ENCODE measurements at places on chromosomes 5 and 9.

DNA sequence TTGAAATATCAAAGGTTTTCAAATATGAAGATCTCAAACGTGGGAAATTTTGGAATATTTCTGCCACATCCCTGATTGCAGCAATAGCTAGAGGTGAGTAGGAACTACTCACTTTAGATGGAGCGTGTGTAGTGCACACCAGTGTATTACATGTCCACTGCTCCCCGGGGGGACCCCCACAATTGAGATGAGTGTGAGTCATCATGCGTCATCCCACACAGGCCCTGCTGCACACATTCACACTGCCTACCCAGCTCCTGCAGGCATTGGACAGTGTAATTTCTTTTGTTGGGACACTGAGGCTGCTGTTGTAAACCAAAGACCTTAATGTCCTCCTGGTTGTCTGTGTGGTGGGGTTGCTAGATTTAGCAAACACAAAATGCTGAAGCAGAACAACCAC is 280.0 kb downstream of the GAS1 start:
- no peak for DNase-seq

DNA sequence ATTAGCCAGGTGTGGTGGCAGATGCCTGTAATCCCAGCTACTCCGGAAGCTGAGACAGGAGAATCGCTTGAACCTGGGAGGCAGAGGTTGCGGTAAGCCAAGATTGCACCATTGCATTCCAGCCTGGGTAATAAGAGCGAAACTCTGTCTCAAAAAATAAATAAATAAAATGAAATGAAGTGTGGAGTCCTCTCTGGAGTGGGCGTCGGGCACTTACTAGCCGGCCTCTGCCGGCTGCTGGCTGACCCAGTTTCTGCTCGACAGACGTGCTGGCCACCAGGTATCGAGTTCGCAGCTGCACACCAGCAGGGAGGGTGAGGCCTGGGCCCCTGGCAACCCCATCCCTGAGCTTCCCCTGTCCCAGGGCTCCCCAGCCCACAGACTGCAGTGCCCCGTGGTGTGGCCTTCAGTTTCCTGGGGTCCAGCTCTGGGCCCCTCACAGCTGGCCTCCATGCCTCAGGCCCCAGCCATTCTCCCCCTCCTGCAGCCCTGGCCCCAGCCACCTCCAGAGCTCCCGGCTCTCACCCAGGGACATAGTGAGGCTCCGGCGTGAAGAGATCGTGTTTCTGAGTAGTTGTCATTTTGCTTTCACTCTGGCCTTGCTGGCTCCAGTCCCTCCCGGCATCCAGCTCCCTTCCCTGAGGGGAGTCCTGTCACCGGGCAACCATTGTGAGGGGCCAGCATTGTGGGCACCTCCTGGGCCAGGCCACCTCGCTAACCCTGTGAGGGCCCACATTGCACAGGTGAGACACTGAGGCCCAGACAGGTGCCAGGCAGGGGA is 3.8 kb upstream of the STPG3 start:
- no peak for DNase-seq

DNA sequence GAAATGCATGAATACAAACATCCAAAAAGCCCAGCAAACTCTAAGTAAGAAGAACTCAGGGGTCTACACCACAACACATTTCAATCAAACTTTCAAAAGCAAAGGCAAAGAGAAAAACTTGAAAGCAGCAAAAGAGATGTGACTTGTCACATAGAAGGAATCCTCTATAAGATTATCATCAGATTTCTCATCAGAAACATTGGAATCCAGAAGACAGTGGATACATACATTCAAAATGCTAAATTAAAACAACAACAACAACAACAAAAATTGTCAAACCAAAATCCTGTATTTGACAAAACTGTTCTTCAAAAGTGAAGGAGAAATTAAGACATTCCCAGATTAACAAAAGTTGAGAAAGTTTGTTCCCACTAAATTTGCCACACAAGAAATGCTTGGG is 362.7 kb downstream of the ZNF608 start:
- DNase-seq: no peak

- no peak for DNase-seq
Observed at GRCh38 chr9:92599938-92600461, 64.2 kb upstream of the ECM2 start.

GRCh38 chr9:72563806-72564205 is 42.4 kb downstream of the TMC1 start:
- no peak for DNase-seq

GRCh38 chr9:87547671-87548081 is 50.0 kb downstream of the DAPK1 start:
- DNase-seq: no peak

GRCh38 chr5:16808021-16808420 is 128.1 kb downstream of the MYO10 start:
- DNase-seq: no peak

GRCh38 chr5:179393078-179393477 is 47.8 kb upstream of the ADAMTS2 start:
- DNase-seq: no peak

DNA sequence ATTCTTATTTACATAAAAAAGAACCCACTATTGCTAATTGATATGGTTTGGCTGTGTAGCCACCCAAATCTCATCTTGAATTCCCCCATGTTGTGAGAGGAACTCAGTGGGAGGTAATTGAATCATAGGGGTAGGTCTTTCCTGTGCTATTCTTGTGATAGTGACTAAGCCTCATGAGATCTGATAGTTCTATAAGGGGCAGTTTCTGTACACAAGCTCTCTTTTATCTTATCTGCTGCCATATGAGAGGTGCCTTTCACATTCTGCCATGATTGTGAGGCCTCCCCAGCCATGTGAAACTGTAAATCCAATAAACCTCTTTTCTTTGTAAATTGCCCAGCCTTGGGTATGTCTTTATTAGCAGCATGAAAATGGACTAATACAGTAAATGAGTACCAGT is 58.2 kb upstream of the PRR16 start:
- no peak for DNase-seq

DNA sequence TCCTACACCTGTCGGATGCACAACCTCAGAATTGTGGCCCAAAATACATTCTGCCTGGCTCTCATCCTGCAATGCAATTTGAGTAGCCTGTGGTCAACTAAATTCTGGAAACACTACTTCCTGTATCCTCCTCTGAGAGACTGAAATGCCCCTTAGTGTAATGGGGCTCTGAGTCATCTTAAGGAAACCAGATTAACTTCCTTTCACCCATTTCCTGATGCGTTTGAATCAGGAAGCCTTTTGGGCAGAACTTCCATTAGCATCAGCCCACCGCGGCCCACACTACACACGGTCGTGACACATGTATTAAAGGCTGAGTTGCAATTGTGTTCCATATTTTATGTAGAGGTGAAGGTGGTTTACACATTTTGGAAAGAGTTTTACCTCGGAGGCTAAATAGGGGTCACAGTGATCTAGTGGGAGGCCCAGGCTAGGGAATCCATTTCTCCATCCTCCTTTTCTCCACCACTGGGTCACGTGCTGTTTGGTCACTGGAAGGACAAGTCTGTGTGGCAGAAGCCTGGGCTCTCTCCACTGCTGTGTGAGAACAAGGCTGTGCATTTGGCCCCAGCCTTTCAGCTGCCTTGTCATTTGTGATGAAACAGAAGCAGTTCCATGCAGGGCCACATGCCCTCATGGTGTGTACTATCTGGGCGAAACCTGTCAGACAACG is 55.9 kb downstream of the DAP start:
- no peak for DNase-seq

- DNase-seq: no peak
Observed at GRCh38 chr5:90381213-90381929, 28.2 kb downstream of the CETN3 start.

- DNase-seq: no peak
Observed at GRCh38 chr5:64671678-64672077, 18.6 kb upstream of the SHISAL2B start.

DNA sequence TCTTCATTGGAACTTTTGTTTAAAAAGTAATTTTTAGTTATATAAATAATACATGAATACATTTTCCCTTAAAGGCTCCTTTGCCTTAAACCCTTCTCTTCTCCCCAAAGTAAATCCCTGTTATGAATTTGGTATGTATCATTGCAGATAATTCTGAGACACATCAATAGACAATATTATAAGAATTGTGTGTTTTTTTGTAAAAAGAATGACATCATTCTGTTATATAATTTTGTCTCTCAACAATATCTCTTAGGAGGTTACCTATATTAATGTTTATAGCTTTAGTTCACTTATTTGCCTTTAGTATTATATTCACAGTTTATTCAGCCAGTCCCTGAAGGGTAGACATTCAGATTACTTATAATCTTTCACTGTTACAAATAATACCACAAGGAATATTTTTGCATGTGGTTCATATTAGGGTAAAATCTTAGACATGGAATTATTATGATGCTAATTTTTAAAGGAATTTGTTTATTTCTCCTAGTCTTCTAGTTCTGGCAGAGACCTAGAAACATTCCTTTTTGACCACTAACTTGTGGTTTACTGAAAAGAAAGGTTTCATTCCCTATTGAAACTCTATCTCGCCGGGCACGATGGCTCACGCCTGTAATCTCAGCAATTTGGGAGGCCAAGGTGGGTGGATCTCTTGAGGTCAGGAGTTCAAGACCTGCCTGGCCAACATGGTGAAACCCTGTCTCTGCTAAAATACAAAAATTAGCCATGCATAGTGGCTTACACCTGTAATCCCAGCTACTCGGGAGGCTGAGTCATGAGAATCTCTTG is 105.6 kb downstream of the KCTD16 start:
- no peak for DNase-seq

GRCh38 chr5:35059251-35059650 is 11.5 kb upstream of the AGXT2 start:
- no peak for DNase-seq

- no peak for DNase-seq
Observed at GRCh38 chr5:173895401-173896165, 7.4 kb downstream of the CPEB4 start.

DNA sequence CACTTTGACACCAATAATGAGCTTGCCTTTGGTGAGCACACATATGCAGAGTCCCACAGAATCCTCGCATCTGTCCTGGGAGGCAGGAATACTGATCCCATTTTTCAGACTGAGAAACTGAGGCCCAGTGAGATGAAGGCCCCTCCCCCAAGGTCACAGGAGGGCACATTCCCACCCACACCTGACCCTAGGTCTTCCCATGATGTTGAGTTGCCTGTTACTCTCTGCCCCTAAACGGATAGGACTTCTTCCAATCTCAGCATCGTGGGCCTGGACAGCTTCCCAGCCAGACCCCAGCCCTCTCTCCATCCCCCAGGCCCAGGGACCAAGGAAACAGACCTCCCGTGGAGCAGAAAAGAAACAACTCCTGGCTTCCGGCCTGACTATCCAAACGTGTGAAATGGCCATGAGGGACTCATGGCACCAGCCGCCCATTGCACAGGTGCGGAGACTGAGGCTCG is 877 bp downstream of the SH3GLB2 start:
- no peak for DNase-seq

DNA sequence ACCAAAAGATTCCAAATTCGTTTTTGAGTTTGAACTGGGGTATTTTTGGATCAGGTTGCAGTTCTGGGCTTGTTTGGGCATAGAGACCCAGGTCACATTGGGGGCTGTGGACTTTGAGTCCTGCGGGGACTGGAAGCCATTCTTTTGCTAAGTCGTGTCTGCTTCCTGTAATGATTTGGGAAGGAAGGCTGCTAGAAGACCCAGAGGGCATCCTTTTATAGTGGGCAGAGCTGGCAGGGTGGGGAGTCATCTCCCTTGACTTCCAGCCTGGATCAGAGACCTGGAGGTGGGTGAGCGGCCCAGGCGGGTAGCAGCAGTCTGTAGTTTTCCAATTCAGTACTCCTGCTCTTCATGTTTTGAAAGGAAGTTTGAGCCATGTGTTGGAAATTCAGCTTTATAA is 11.3 kb downstream of the ZNF618 start:
- no peak for DNase-seq

DNA sequence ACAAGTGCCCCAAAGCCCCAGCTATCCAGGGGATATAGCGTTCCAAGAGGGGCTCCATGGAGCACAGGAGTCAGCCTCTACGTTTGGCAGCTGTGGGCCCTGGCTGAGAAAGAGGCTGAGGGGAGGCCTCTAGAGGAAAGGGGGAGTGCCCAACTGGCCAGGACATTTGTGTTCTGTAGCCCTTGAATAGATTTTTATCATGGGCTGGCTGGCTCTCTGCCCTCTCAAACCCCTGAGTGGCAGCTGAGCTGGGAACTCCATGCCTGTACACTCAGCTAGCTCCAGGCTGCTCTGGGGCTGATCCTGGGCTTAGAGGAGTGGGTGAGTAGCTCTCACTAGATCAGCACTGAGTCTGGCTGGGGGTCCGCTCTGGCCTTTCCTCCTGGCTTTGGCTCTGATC is 285.0 kb downstream of the ZSWIM6 start:
- DNase-seq: no peak

GRCh38 chr9:70553707-70554673 is 139.5 kb upstream of the KLF9 start:
- DNase-seq: no peak

DNA sequence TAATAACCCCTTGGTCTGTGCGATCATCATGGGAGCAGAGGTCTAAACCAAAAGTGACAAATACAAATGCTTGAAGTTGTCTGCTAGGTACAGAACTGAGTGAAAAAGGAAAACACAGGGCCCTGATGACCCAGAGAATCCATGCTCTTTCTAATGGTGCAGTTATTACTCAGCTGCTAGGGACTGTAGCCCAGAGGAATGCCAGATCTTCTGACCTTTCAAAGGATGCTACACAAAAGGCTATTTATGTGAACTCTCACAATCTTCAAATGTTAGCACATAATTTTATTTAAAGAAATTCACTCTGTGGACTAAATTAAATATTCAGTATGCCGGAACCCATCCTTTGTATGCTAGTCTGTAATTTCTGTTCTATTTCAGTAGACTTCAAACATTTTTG is 79.9 kb downstream of the PRR16 start:
- DNase-seq: no peak

- DNase-seq: no peak
Observed at GRCh38 chr5:60325870-60326269, 374.1 kb downstream of the DEPDC1B start.

DNA sequence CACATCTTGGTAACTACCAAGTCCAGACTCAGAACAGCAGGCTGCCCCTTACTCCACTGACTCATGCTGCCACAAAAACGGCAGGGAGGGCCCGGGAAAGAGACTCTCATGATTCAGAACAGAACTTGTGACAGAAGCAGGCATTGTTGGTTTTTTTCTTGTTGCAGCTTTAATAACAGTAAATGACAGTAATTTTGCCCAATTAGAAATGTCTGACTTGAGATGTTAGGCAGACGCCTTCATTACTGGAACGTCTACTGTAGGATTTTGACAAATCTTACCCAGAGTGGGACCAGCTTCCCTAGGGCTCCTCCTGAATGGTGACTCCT is 77.9 kb downstream of the SEMA5A start:
- DNase-seq: no peak
